NCI-H2029 treated with DMSO at 0.1 percent for 48 hours (cell line): ENCODE measurements at places on chromosomes 7 and 10.

- no peak for DNase-seq
Measured at GRCh38 chr10:24202181-24202570, 6.8 kb upstream of the KIAA1217 start.

GRCh38 chr7:128829391-128830166 lies 627 bp upstream of the FLNC start:
- no peak for DNase-seq

GRCh38 chr7:81036057-81036456 lies 117.2 kb upstream of the SEMA3C start:
- DNase-seq: no peak

GRCh38 chr7:123494193-123494796 lies 40.1 kb downstream of the IQUB start:
- DNase-seq: peak; percentile 31

- no peak for DNase-seq
Measured at GRCh38 chr10:129605266-129605985, 138.4 kb downstream of the MGMT start.

- DNase-seq: no peak
Measured at GRCh38 chr7:728602-729001, 1.5 kb upstream of the PRKAR1B start.

- DNase-seq: no peak
Measured at GRCh38 chr10:28580825-28581224, 47.9 kb downstream of the WAC start.

- no peak for DNase-seq
Measured at GRCh38 chr7:20083781-20084180, 133.4 kb downstream of the MACC1 start.

DNA sequence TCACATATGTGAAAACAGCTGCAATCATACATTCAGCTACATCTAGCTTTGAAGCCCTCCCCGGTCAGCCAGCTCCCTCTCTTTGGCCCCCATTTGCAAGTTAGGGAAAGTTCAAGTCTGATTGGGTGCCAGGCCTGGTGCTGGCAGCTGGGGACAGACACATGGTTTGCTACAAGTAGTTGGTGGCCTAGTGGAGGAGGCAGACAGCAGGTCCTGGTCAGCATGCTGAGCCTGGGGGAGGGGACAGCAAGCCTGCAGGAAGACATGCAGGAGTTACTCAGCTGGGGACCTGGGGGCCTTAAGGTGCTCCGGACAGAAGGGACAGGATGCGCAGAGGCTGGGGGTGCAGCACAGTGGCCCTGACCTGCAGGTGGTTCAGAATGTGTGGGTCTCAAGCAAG lies 956.9 kb upstream of the ZNF722 start:
- DNase-seq: no peak

GRCh38 chr10:76892766-76893479 lies 744.7 kb downstream of the KCNMA1 start:
- no peak for DNase-seq

DNA sequence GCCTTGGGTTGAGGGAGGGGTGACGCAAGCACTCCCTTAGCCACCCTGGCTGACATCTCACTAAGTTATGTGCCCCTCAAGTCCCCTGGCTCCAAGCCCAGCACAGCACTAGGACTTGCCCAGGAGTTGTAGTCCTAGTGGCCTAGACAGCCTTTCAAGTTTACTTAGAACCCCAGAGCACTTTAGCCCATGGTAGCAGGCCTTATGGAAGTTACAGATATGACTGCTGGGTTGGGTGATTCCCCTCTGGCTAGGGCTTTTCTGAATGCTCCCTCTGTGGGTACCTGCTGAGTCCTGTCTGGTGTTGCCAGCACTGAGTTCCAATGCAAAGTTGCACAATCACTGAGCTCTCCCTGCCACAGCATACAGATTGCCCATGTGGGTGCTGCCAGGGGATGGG lies 83.2 kb downstream of the AHCYL2 start:
- DNase-seq: no peak

GRCh38 chr7:5429253-5429856 lies 5.7 kb upstream of the TNRC18 start:
- DNase-seq: no peak

DNA sequence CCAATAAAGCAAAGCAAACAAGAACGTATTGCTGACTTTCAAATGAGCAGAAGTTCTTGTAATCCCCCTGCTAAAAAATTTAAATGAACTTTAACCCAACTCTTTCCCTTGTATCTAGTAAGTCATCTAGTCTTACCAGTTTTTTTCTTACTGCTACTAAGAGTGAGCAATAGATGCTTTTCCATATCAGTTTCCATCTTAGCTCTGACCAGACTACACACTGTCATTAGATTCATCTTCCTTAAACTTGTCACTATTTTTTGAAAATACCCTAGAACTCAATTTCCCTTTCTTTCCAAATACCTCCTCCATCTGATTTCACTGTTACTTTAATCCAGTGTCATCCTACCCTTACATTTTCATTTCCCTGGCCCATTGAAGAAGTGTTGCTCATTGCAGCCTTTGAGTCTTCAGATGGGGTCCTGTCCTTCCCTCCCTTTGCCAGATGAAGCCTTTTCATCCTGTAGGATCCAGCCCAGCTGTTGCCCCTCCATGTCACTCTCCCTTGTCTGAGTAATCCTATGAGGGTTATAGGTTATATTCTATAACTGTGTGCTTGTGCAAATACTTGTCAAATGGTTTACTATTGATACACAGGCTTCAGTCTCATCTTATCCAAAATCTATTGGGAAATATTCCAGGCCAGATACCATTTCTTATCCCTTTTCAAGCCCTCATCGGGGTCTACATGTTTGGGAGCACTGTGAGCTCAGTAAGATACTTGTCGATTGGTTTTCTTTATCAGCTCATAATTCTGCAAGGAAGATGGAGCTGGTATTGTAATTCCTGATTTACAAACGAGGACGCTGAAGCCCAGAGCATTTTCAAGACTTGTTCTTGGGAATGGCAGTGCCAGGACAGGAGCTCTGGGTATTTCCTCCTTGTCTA lies 51.5 kb upstream of the ITGB1 start:
- DNase-seq: no peak

DNA sequence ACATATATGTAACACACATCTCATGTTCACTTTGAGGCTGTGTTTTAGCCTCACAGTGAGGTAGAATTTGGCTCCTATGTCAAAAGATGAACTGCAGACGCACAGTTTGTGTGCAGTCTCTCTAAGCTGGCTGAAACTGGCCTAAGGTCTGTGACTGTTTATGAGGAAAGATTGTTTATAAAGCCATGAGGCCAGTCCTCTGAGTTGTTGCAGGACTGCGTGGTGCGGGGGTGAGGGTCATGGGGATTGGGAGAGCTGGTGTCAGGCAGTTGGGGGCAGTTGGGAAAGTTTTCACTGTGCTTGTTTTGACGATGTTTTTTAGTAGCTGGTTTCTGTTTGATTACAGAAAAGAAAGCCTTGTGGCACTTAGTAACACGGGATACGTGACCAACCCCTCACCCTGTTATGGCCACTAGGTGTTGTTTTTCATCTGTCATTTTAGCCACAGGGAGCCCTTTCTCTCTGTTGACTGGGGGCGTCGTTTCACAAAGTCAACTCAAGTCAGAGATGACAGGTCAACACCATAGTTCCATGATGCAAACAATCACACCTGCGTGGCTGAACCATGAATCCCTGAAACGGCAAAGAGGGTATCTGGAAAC lies 310.9 kb downstream of the CCDC3 start:
- DNase-seq: no peak

GRCh38 chr7:111232249-111233084 lies 141.5 kb downstream of the LRRN3 start:
- no peak for DNase-seq

DNA sequence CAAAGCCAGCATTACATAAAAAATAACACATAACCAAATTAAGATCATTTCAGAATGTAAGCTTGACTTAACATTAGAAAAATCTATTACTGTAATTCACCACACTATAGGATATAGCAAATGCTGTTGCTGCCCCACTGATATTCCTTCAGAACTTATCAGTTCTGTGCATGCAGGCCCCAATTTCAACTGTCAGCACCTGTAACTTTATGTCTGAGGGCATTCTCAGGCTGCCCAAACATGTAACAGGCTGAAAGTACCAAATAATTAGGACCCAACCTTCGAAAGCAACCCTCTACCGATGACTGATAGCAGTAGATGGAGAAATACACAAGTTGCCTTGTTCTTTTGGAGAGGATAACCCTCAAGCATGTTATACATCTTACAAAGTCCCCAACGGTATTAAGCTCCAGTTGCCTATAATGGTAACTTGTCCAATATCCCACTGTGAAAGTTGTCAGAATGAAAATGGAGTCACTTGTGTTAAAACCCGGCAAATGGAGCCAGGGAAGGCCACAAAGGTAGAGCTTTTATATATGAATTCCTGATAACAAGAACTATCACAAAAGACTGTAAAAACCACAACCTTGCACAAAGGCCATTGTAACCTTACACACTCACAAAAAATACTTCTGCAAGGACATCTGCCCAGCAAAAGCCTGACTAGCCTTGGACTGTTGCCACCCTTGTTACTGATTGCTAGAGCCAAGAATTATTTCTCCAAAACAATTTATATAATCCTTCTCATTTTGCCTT lies 66.9 kb upstream of the ZNF746 start:
- no peak for DNase-seq

DNA sequence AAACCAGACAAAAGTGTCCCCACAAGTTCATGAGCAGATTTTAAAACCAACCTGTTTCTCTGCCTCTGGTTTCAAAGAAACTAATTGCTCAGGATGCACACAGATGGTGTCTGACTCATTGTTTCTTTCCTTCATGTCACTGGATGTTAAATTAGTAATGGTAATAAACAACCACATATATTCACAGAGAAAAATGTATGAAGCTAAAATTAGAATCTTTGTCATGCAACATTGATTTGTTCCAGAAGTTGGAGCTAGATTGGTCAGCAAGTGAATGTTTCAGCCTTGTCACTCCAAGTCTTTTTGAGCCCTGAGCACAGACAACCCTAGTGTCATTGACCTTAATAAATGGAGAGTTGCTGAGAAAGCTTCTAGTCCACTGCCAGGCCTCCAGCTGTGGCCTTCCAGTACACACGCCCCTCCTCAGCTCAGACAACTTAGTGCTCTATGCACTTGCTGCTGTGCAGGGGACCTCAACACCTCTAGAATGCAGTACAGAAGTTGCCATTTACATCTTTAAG lies 175.9 kb downstream of the CCDC71L start:
- no peak for DNase-seq

GRCh38 chr10:114271075-114271778 lies 32.2 kb downstream of the VWA2 start:
- DNase-seq: no peak

DNA sequence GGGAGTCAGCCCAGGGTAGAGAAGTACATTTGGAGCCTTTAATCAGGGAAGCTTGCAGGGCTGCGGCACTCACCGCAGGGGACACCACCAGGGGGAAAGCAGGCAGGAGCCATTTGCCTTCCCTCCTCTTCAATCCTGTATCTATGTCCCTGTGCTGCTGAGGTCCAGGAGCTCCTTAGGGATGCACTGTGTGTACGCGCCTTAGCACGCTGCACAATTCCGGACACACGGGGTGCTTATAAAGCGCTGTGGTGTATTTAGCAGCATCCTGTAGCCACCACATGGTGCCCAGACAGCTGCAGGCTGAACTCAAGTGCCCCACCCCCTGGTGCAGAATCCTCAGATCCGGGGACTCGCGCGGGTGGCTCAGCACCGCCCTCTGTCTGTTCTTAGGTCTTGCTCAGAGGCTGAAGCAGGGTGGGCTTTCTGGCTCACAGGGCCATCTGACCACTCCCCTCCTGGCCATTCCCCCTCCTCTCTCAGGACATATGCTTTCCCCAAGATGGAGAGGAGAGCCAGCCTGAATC lies 421.4 kb downstream of the SDK1 start:
- DNase-seq: no peak

DNA sequence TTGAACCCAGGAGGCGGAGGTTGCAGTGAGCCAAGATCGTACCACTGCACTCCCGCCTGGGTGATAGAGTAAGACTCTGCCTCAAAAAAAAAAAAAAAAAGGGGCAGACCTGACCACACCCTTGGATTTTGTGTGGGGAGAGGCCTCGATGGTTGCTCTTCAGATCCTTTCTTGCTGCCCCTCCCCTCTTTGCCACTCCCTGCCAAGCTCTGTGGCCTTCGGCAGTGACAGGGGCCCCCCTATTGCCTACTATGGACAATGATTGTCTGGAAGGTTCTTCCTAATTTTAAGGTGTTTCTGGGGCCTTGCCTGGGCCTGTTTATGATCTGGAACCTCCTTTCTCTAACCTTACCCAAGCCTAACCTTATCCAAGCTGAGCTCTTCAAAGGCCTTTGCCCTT lies 795 bp downstream of the PRF1 start:
- no peak for DNase-seq

- no peak for DNase-seq
Measured at GRCh38 chr7:12637819-12638592, 49.4 kb upstream of the ARL4A start.

- DNase-seq: no peak
Measured at GRCh38 chr7:140358024-140358411, 40.3 kb downstream of the SLC37A3 start.

DNA sequence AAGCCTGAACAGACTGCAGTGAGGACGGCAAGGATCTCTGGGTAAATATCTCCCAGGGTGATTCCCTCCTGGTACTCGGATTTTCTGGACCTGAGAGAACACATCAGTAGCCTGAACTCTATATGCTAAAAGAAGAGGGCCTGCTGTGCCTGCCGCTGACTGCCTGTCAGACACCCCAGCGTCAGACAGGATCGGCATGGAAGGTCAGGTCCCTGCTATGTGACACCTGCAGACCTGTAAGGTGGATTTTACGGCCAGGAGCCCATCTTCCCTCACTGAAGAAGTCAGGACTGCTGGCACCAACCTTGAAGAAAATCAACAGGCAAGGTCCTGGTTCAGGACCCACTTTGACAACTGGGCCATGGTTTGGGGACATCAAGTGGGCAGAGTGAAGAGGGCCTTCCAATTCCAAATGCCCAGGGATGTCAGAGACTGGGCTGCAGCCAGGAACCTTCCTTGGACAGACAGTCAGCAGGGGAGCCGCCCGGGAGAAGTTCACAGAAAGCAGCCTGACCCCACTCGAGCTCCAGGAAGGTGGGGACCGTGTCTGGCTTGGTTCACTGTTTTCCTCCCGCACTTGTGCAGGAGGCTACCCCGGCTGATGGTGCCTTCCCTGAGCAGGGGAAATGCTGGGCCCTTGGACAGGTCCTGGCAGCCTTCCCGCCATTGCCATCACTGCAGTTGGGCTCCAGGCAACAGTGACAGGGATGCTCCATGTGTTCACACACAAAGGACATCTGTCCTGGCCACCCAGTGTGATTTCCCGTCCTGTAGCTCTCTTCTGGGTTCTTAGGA lies 91.8 kb upstream of the LANCL2 start:
- DNase-seq: no peak

DNA sequence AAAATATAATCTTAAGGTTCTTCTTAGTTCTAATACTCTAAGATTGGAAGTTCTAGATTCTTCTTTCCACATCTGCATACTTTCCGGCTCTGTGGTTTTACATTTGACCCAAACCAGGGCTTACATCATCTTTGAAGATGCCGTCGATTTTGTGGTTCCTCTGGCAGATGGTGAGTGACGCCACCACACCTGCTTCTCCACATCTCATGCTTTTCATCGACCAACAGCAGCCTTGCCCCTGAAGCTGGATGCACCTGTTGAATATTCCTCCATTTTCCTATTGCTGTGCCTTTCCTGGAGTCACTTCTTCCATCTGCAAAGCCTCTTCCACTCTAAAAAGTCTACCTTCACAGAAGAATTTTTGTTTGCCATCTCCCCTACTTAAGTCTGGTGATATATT lies 121.3 kb downstream of the PRKCQ start:
- no peak for DNase-seq

- DNase-seq: no peak
Measured at GRCh38 chr7:11060893-11061292, 87.2 kb downstream of the PHF14 start.
